Tibial nerve (tissue), 4 donors: ENCODE measurements at places on chromosomes 6 and 20. TPM values are rescaled to one million over a fixed set of nuclear protein-coding genes. Genes with fewer than 3 reads are reported as not detected.
A peak's percentile ranks its signal among the peaks of the same experiment; 100 is the strongest.

- no peak for DNase-seq
Measured at GRCh38 chr20:32829311-32830005, 9.7 kb downstream of the MAPRE1 start.

GRCh38 chr20:40148886-40149285 lies 540.1 kb downstream of the MAFB start:
- no peak for DNase-seq

DNA sequence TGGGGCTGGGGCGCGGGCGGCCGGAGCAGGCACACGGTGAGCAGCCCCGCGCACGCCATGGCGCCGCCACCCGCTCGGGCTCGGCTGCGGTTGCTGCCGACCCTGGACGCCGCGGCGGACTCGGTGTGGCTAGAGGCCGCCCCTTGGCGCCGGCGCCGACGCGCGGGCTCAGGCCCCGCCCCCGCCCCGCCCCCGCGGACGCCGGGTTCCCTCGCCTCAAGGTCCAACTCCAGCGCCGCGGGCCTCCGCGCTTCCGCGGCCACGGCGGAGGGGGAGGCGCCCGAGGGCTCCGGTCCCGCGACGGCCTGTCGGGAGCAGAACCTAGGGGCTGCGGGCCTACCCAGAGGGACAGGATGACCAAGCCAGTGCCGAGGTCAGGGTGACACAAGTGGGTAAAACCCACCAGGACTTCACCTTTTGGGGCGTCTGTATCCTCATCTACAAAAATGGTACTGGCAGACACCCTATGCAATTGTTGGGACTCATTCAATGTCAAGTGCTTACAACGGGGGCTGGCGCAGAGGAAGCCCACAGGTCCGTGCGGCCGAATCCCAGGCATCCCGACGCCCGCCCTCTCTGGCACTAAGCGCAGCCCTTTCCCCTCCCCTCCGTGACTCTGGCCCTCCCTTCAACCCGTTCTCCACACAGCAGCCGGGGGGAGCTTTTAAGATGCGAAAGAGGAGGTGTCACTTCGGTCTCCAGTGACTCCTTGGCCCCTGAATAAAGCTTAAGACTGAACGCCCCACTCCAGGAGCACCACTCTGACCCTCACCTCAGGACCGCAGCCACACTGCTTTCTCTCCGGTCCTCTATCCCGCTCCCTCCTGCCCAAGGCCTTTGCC lies at the start of gene NECAB3:
Gene NECAB3 (minus strand): TSS at position 135 of the 842 bp plus-strand sequence. CDS start 76 bp downstream, at position 59.
- DNase-seq, result peak; percentile 78

GRCh38 chr20:39632176-39632575 lies 670.0 kb downstream of the DHX35 start:
- no peak for DNase-seq

DNA sequence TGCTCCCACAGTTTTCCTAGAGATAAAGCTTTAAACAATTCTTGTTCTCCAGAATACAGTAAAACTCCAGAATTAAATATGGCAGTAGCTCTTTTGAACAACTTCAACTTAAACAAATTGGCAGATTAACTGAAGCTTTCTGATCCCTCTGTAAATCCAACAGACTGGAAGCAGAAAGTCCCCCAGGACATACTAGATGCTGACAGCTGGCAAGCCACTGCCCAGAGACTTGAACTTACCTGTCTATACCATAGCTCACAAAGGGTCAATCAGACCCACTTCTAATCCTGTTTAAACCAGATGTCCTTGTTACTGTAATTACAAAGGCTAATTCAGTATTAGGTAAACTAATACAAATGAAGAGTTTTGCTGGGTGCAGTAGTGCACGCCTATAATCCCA lies 12.3 kb downstream of the GPLD1 start:
- no peak for DNase-seq

- DNase-seq, result no peak
Measured at GRCh38 chr6:138563650-138564049, 64.4 kb upstream of the NHSL1 start.

DZANK1 gene
- 4.2 TPM for total RNA-seq

SDCBP2 gene
- 2.6 TPM for total RNA-seq

STX16 gene
- 70.2 TPM for total RNA-seq

WFDC12 gene
- not detected for total RNA-seq
